ENCODE measurements at places on chromosomes 12 and 14. TPM values are rescaled to one million over a fixed set of nuclear protein-coding genes. Genes with fewer than 3 reads are reported as not detected.

DNA sequence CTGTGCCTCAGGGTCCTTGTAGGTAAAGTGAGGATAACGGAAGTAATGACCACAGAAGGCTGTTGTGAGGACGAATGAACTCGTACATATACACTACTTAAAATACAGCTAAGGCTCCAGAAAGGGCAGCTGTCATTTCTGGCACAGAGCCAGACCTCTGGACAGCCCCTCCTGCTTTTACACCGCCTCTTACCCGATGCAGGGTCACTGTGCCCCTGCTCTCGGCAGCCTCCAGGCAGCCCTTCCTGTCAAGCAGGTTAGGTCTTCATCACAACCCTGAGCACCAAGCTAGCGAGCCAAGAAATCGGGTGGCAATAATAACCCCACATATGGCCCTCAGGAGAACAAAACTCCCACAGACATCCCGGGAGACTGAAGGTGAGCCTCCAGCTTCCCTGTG, 8.5 kb downstream of the TMEM229B start:
- DNase-seq = no peak
- H3K27me3 ChIP-seq = no peaks in the 10 kb centered on the region

DNA sequence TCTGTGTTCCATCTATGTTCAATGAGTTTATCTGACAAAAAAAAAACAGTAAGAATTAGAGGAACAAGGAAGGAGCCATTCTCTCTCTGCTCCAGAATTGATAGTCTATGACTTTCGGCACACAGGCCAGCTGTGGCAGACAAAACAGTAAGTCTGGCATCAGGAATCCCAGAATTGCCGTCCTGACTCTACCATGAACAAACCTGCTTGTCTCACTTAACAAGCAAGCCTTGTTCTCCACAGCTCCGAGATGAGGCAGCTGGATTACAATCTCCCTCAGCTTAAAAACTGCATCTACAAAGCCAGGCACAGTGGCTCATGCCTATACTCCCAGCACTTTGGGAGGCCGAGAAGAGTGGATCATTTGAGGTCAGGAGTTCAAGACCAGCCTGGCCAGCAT, 153.6 kb upstream of the TMCC3 start:
- peaks cover 8% of the 10 kb centered on the region for H3K4me1 ChIP-seq
- H3K27ac ChIP-seq = no peak overlapping the region
- no peaks in the 10 kb centered on the region for H3K27me3 ChIP-seq
- H3K4me3 ChIP-seq = no peak overlapping the region

DNA sequence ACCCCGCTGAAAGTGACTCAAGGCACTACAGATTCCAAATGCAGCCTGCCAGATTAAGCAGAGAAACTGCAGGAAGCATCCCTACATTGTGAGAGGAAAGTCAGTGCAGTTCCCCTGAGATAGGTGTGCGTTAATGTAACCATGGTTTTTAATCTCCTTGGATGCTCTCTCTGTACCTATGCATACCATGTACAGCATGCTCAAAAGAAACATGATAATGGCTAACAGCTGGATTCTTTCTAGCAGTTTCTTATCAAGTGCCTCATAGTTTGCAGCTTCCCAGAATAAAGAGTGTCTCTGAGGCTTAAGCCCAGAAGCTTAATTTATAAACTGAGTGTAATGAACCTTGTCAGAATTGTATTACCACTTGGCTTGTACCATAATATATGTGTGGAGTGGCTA, 17.1 kb upstream of the MDM1 start:
- H3K4me1 ChIP-seq = peaks cover 17% of the 10 kb centered on the region
- H3K27ac ChIP-seq = no peak overlapping the region
- H3K27me3 ChIP-seq = peaks cover 27% of the 10 kb centered on the region
- no peak for DNase-seq
- H3K36me3 ChIP-seq = no peaks in the 10 kb centered on the region
- no peak overlapping the region for H3K4me3 ChIP-seq

GRCh38 chr14:93707475-93707874, 80.8 kb downstream of the PRIMA1 start:
- no peak overlapping the region for H3K4me3 ChIP-seq
- no peaks in the 10 kb centered on the region for H3K27me3 ChIP-seq
- H3K4me1 ChIP-seq = no peaks in the 10 kb centered on the region
- DNase-seq = no peak
- H3K27ac ChIP-seq = no peak overlapping the region
- no peaks in the 10 kb centered on the region for H3K36me3 ChIP-seq

- no peaks in the 10 kb centered on the region for H3K27me3 ChIP-seq
- H3K4me1 ChIP-seq = no peaks in the 10 kb centered on the region
- no peaks in the 10 kb centered on the region for H3K36me3 ChIP-seq
- no peak overlapping the region for H3K4me3 ChIP-seq
- DNase-seq = no peak
- H3K27ac ChIP-seq = no peak overlapping the region
These were observed 197.6 kb upstream of the RBM19 start for GRCh38 chr12:114163771-114164170.

- H3K4me1 ChIP-seq = no peaks in the 10 kb centered on the region
- H3K27me3 ChIP-seq = no peaks in the 10 kb centered on the region
- H3K27ac ChIP-seq = no peak overlapping the region
- no peak for DNase-seq
- no peak overlapping the region for H3K4me3 ChIP-seq
- no peaks in the 10 kb centered on the region for H3K36me3 ChIP-seq
These were observed 157.6 kb upstream of the VASH1 start for GRCh38 chr14:76603713-76604112.

DNA sequence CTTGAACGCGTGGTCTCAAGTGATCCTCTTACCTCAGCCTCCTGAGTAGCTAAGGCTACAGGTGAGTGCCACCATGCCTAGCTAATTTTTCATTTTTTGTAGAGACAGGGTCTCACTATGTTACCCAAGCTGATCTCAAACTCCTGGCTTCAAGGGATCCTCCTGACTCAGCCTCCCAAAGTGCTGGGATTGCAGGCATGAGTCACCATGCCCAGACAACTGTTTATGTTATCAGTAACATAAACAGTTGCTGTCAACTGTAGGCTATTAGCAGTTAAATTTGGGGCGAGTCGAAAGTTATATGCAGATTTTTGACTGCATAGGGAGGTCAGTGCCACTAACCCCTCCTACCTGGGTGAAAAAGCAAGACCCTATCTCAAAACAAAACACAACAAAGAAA, 26.2 kb upstream of the LRRK2 start:
- peaks cover 18% of the 10 kb centered on the region for H3K4me1 ChIP-seq
- H3K27ac ChIP-seq = no peak overlapping the region
- H3K36me3 ChIP-seq = no peaks in the 10 kb centered on the region
- H3K4me3 ChIP-seq = no peak overlapping the region
- H3K27me3 ChIP-seq = no peaks in the 10 kb centered on the region

RIMBP2 gene
- total RNA-seq = not detected

CPM gene
- total RNA-seq = not detected

Data from endothelial cell of umbilical vein (primary cell).